Stimulated activated CD4-positive, alpha-beta T cell treated with anti-CD3 and anti-CD28 coated beads, Interleukin-12 subunit alpha, Interleukin-12 subunit beta, amount 100 ng/mL, for 48 hours (primary cell): ENCODE measurements at places on chromosomes 3 and 15.

- DNase-seq, result no peak
Measured at GRCh38 chr15:90189781-90190467, 11.2 kb upstream of the SEMA4B start.

DNA sequence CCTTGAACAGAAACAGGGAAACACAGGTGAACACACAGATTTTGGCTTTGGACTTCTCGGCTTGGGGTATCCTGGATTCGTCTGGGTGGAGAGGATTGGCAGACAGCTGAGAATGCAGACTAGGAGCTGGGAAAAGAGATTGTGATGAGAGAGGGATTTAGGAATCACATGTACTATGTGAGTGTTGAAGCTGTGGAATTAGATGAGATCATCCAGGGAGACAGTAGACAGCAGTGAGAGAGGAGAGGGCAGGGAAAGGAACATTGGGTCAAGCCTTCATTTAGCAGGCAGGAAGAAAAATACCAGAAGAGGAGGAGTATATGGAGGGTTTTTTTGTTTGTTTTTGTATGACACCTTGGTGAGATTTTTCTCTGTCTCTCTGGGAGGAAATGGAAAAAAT is 262.1 kb upstream of the TBL1XR1 start:
- no peak for DNase-seq

DNA sequence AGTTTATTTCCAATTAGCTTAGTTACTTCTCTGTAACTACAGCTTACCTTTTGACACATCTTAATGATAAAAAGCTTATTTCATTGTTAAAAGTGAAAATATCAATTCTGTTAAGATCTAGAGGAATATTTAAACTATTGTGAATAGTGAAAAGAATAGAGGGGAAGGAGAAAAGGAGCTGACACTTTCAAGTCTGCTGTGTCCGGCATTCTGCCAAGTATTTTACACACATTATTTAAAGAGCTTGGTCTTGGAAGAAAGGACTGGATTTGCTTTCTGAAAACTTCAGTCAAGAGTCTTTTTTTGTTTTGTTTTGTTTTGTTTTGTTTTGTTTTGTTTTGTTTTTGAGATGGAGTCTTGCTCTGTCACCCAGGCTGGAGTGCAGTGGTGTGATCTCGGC is 34.8 kb downstream of the CCDC80 start:
- no peak for DNase-seq

GRCh38 chr15:32908135-32908801 is 190.5 kb downstream of the GREM1 start:
- DNase-seq, result no peak

GRCh38 chr15:51048308-51048707 is 46.4 kb downstream of the TNFAIP8L3 start:
- DNase-seq, result no peak
